Muscle of arm (tissue), 14 donors: ENCODE measurements at places on chromosomes 2 and 18. TPM values are rescaled to one million over a fixed set of nuclear protein-coding genes. Genes with fewer than 3 reads are reported as not detected.

Gene CRIM1
- polyA plus RNA-seq: 19.2 TPM

GRCh38 chr18:55588111-55588869, at the start of gene TCF4:
Gene TCF4 (minus strand): TSS chr18:55588192. CDS start chr18:55587116, 1,076 bp downstream.
- DNase-seq: peak; percentile 76

GRCh38 chr18:6413579-6414117, 1.1 kb downstream of the L3MBTL4 start:
- DNase-seq: no peak

DNA sequence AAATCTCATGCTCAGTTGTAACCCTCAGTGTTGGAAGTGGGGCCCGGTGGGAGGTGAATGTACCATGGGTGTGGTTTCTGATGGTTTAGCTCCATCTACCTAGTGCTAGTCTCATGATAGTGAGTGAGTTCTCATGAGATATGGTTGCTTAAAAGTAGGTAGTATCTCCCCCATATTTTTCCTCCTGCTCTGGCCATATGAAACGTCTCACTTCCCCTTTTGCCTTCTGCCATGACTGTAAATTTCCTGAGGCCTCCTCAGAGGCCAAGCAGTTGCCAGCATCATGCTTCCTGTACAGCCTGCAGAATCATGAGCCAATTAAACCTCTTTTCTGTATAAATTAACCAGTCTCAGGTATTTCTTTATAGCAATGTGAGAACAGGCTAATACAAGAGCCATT, 62.8 kb upstream of the RNF152 start:
- no peak for DNase-seq

DNA sequence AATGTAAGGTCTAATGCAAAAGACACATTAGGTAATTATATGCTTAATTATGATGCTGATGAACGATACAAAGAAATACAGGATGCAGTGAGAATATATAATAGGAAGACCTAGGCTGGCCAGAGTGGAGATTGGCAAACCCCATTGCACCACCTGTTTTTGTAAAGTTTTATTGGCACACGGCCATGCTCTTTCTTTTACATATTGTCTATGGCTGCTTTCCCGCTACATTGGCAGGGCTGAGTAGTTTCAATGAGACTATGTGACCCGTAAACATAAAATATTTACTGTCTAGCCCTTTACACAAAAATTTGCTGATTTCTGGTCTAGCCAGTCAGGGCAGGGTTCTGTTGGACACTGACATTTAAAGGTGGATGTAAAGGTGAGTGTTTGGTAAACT, 5.4 kb downstream of the SEC11C start:
- no peak for DNase-seq

GRCh38 chr2:111032721-111033429, 87.8 kb upstream of the BCL2L11 start:
- DNase-seq: no peak

DNA sequence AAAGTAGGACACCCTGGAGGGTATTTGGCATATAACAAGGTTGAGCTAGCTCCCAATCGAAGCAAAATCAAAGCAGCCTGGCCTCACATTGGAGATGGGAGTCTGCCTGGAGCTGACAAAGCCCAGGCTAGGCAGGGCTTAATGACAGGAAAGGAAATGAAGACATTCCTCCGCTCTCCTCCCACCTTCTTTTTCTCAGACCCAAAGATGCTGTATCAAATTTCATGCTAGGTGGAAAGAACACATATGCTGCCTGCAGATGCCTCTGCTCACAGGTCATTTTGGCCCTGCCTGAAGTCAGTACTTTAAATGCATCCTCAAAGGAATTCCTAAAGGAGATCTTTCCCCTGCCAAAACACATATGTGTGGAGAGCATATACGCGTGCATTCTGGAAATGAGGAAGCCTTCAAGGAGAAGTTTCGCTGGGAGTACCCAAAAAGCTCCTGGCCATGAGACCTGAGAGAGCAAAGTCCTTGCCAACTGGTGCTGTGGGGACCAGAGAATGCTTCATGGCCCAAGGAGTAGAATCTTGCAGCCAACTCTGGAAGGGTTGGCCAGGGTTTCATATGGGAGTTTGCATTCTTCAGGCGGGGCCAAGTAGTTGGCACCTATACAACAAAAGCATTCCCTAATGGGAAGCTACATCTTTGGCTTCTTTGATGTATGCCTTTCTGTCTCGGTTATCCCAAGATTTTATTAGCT, 88.0 kb downstream of the AQP4 start:
- peak; percentile 7 for DNase-seq
